HS-27A (cell line): ENCODE measurements at places on chromosomes 1 and 21.

DNA sequence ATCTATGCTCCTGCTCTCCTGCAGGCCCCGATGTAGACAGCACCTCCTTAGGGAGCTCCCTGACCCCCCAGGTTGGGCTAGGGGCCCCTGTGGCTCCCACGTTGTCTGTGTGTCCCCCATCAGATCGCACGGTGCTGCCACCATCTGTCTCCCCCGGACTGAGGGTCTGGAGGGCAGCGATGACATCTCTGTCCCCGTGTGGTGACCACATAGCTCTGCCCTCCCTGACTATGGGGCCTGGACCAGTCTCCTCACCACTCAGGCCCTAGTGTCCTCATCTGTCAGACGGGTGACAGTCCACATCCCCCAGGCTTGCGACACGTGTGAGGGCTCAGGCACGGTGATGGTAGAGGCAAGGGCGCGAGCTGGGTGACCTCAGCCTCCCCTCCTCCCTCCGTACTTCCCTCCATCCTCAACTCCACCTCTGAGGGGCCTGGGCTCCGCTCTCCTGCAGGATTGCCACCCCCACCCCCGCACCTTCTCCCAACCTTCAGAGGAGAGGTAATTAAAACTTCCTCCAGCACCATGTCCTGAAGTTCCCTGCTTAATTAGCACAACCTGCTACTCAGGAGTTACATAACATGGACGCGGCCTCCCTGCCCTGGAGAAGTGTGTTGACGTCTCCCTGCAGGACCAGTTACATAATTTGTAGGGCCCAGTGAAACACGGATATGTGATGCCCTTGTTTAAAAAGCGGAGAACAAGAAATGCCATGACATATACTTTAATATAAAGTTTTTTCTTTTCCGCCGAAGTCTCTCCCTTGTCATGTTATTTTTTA, 288.2 kb downstream of the PTPRU start:
- no peak for DNase-seq

DNA sequence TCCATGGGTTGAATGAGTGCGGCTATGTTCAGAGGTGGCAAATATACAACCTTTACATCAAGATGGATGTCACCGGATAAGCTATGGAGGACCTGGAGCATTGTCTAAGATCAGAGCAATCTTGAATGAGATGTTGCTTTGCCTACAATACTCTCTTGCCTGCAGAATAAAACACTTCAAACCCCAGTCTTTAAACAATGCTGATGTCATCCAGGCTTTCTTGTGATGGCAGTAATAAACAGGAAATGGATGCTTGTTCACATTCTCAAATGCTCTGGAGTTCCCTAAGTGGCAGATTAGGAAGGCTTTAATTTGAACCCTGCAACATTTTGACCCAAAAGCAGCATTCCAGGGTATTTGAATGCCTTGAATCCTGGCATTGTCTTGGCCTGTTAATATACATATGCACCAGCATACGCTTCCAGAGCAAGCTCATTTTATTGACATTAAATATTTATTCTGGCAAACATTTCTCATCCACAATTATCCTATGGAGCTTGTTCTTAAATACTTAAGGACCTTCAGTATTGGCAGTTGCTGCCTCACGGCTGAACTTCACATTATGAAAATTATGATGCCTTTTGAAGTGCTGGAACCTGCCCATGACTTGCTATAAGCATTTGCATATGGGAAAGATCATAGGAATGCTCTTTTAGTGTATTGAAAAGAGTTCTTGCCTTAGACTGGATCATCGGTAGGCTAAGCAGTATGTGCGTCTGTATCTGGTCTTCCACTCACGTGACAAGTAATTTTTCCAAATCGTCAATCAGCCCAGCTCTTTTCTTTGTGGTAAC, 422.7 kb downstream of the SIPA1L2 start:
- DNase-seq: no peak

GRCh38 chr1:93588206-93588605, 93.4 kb downstream of the BCAR3 start:
- no peak for DNase-seq

DNA sequence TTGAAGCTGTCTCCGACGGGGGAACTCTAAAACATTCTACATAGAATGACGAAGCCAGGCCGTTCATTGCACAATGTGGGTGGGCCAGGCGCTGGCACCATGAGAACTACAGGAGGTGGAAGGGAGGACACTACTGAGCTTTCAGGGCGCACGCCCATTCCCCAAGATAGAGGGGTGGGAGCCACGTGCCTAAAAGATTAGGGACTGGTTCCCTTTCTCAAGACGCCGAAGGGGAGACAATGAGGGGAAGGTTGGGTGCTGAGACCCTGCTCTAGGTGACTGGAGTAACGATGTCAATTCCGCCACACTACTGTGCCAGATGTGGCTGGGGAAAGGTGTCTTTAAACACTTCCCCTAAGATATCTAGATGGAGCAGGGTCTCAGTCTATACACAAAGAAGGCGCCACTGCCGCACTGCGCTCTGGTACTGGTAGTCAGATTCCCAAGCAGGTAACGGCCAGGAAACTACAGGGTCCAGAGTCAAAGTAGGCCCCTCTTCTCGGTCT, 782 bp downstream of the CSDE1 start:
- no peak for DNase-seq

GRCh38 chr1:182549346-182549745, 39.7 kb downstream of the RNASEL start:
- DNase-seq: no peak

DNA sequence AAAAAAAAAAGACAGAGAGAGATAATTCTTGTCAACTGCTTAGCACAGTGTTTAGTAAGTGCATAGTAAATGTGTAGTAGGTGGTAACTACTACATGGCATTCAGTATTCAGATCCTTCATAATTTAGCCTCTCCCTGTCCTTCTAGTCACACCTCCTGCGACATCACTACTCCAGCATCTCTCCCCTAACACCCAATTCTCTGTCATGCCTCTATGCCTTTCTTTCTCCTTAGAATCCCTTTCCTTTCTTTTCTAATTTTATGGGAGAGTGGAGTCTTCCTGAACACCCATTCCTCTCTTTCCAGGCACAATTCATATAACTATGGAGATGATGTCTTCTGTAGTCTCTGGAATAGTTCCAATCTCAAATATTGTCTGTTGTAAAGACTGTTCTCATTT, 3.9 kb upstream of the VPS72 start:
- DNase-seq: no peak

DNA sequence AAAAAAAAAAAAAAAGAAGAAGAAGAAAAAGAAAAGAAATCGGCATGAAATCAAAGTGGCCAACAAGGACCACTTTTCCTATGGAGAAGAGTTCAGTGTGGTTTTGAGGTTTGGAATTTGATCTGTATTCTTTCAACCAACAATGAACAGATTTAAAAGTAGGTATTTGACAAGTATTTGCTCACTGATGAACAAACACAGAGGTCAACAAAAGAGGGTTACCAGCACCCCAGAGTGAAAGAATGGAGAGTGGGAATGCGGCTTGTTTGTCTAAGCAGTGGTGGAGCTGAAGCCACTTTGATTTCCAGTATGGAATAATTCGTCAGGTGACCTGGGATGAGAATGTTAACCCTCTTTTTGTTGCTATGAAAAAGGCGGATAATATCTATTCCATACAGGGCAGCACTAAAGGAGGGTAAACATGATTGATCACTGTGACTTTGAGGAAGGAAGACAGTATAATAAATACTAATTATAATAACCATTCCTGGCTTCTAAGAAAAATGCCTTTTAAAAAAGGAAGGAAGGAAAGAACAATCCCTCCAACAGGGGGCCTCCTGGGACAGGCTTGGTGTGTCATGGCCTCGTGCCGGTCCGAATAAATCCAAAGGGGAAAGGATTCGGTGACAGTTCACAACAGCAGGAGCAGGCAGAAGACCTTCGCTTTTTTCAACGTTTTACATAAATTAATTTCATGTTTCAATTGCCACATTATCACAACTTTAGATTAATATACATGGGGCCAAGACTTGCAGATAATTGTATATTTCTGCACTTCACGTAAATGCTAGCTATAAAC, 37.2 kb upstream of the SIM2 start:
- DNase-seq: no peak

DNA sequence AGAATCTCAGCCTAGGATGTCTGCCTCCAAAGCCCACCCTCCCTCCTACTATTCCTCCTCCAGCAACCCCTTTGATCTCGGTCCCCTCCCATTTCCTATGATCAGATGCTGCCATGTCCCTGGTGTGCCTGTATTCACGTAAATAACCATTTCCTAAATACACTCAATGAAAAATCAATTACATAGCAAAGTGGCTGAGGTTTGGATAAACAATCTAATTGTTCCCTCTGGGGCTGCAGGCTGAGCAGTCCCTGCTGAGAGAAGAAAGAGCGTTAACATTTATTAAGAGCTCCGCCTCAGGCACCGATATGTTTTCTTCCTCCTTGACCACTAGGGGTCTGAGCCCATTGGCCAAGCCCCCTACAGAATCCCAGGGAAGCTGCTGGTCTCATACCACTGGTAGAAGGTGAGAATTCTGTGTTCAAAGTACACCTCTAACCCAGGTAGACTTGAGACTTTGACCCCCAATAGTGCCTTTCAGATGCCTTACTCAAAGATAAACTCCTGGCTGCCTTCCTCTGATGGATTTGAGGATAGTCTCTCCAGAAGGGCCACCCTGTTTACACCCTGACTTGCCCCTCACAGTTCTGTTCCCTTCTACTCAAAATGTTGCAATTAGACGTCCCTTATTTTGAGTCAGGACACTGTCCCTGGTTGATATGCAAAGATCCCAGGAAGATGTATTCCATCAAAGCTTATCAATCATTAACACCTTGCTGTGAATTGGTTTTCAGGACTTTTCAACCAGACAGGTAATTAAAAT, 33.9 kb upstream of the CAMK1G start:
- DNase-seq: no peak

DNA sequence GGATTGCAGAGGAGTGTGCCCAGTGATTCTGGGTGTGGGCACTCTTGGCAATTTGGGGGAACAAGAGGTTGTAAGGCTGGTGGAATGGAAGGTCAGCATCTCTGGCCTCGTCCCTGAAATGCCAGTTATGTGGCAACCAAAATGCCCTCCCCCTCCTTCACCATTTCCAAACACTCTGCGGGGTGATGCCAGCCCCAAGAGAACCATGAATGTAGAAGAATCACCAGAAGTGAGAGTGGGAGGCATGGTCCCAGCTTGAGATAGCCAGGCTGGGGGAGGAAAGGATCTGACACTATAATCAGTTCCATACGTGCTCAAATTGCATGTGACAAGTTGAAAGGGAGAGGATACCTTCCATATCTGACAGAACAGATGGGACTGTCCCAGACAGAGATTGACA, 88.7 kb upstream of the EDN2 start:
- no peak for DNase-seq

DNA sequence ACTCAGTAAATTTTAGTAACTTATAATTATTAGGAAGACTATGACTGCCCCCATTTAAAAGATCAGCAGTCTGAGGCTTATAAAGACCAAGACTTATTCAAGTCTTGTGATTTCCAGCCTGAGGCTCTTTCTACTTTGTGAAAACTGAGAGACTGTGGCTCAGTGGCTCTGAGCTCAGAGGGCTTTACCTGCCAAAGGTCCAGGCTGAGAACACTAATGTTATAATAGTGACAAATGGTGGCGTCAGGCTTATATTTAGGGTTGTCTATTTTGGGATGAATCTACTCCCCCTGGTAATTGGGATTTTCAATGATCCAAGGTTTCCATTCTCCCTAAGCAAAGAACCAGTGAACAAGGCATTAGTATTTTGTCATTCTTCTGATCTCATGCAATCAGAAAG, 42.6 kb upstream of the EPS15 start:
- no peak for DNase-seq

GRCh38 chr1:236066828-236067386, 2.0 kb upstream of the NID1 start:
- no peak for DNase-seq

GRCh38 chr1:155128755-155129473, 1.2 kb downstream of the EFNA1 start:
- no peak for DNase-seq

DNA sequence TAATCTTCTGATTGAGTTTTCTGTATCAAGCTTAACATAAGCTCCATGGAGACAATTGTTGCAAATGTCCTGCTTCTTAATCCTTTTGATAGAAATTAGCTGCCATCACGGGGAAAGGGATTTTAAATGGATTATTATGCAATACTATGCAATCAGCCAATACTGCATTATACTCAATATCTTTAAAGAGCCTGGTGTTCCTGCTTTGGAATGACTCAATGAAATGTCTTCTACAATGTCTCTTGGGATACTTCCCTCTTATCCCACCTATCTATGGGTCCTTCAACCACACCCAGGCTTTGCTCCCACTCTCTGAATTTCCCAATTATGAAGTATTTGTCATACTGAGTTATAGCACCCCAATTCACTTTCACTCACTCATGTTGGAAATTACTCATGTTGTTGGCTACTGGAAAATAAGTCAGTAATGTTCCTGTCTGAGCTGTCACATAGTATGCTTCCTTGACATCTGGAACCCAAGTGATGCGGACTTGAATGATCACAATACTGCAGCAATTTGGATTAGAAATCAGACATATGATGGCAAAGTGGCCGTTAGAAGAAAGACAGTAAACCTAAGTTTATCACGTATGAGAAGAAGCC, 85.0 kb downstream of the TPR start:
- no peak for DNase-seq

DNA sequence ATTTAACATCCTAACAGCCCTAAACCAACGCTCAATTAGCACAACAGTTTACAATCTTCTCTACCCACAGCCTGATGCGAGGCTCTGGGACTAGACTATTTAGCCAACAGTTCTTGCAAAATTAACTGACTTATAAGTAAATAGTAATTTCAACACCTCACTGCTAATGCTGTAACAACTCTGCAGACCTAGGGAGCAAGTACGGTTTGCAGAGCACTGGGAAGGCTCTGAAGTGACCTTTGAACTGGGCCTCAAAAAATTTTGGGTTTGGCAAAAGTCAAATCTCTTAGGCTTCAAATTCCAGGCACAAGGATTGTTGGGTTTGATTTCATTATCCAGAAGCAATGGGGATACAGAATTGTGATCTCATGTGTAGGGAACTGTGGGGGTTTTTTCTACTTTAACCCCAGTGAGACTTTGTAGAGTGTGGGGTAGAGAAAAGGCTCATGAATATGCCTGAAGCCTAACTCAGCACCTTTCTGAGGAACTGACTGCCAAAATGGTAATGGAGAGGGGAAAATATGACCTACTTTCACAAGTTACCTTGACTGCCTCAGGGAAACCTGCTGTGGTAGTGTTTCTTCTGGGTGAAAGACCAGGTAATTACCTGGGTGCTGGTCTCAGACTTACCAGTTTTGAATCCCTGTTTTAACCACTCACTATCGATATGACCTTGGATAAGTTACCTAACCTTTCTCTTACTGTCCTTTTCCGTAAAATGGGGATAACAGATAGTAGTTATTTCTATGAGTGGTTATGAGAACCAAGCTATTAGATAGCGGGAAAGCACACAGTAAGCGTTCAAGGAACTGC, 889 bp upstream of the TXLNA start:
- no peak for DNase-seq

- DNase-seq: no peak
Measured at GRCh38 chr1:41033272-41033671, 11.7 kb upstream of the SLFNL1 start.
